Activated T-helper 1 cell treated with Interleukin-2 at 50 U/mL for 16 hours (primary cell): ENCODE measurements at places on chromosomes 4 and X.

DNA sequence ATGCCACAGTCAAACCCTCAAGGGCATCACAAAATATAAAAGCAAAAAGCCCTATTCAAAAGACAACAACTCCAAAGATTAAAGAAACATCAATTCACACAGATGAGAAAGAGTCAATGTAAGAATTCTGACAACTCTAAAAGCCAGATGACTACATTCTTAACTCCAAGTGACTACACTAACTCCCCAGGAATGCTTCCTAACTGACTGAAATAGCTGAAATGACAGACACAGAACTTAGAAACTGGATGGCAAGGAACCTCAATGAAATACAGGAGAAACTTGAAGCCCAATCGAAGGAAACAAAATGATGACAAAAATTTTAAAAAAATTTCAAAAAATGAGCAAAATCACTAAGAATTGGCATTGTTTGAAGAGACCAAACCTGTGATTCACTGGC, 1047.6 kb upstream of the PCDH10 start:
- no peak for DNase-seq

GRCh38 chr4:37139987-37140386, 104.6 kb upstream of the NWD2 start:
- DNase-seq: no peak

GRCh38 chrX:51395810-51396728, 63.4 kb downstream of the NUDT10 start:
- DNase-seq: peak; percentile 36

DNA sequence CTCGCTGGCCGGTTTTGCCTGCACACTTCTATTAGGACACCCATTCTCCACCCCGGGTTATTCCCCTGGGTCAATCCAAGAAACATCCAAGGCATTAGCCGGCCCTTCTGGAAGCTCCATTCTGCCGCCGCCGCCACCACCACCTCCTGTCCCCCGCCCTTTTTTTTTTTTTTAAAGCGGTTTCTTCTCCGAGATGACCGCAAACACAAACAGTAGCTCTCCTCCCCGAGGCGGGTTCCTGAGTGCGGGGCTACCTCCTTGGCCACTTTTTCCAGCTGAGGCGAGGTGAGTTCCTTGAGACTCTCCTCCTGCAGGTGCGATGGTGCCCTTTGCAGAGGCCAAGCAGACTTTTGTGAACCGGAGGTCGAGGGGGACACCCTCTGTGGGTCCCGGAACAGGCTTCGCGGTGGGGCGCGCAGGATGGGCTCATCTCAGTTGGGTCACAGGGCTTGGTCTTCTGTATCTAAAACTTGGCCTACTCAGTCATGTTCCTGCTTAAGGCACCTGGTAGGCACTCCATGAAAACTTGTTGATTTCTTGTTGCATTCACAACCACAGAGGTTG, 930 bp downstream of the NWD2 start:
- DNase-seq: no peak

- no peak for DNase-seq
Measured at GRCh38 chr4:100034023-100034664, 84.1 kb upstream of the H2AZ1 start.

- no peak for DNase-seq
Measured at GRCh38 chrX:9532349-9532748, 67.5 kb downstream of the TBL1X start.

DNA sequence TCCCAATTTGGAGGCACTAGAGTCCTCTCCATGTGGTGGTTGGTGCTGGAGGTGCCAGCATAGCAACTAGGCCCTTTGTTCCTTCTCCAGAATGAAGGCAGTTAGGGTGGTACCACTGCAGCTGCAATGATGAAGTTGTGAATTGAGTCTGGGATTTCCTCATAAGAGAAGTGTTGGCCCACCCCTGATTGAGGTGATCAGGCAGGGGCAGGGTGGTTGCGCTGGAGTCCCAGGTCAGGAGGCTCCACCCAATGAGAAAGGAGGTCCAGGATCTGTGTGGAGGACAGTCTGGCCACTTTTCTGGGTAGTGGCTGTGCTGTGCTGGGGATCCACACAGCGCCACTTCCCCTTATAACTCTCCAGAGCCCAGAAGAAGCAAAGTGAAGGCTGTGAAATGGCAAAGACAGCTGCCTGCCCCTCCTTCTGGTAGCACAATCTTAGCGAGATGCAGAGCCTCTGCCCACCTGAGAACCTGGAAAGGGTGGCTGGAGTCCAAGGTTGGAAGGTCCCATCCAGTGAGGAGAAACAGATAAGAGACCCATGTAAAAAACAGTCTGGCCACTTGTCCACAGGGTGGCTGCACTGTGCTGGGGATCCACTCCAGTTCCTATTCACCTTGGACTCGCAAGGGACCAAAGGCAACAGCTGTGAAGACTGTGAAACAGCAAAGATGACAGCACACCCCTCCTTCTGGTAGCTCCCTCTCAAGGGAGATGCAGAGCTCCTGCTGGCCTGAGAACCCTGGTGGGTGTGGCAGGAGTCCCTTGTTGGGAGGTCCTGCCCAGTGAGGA, 124.6 kb downstream of the RRAGB start:
- no peak for DNase-seq

- DNase-seq: no peak
Measured at GRCh38 chrX:126170720-126171119, 4.6 kb upstream of the DCAF12L2 start.

GRCh38 chr4:23972187-23972586, 82.3 kb upstream of the PPARGC1A start:
- DNase-seq: no peak
